ENCODE measurements at places on chromosomes 12 and 14.

- no peak for DNase-seq
Measured at GRCh38 chr12:80472236-80472635, 28.2 kb downstream of the PTPRQ start.

GRCh38 chr12:114974826-114975639 lies 291.1 kb upstream of the TBX3 start:
- no peak for DNase-seq

GRCh38 chr12:15544589-15544988 lies 222.3 kb downstream of the PTPRO start:
- DNase-seq, result no peak

DNA sequence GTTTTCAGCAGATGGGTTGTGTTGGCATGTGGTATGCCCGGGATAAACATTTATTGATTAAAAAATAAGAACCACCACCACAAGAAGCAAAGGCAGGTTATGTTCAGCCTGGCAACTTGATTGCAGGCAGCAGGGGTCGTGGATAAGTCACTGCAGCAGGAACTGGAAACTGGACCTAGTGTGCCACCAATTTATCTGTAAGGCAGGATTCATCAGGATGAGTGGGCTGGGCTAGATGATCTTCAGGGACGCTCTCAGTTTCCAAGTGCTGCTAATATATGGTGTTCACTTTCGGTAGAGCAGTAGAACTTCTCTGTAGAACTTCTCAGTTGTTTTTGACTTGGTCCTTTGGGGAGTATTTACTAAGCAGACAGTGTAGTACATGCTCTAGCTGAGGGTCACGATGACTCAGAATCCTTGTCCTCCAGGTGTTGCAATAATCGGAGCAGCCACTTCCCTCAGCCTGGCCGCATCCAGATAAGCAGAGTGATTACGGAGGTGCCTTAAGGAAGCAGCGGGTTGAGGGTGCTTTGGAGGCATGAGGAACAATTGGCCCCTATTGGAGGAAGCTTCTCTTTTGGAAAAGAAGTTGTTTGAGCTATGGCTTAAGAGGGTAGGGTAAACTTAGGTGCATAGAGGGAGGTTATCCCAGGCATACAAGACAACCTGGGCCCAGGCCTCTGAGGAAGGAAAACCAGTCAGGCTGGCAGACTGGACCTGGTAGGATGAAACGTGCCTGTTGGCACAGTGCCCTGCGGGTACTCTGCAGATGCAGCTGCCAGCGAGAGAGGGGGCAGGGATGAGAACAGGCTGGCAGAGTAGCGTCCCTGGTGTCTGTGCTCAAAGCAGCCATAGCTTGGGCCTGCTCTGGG lies 104.0 kb downstream of the GPR135 start:
- no peak for DNase-seq

DNA sequence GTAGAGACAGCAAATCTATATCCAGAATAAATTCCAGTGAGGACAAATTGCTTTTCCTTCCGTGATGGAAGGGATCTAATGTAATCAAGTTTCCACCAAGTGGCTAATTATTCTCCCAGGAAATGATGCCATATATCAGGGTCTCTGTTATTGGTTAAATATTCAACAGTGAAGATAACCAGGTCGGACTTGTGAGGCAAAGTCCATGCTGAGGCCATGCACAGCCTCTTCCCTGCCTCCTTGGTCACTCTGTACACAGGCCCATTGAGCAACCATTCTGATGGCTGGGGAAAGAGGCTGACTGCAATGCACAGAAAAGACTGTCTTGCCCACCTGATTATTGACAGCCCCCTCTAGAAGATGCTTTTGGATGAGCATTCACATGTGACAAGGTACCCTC lies 90.1 kb downstream of the TNFAIP2 start:
- no peak for DNase-seq

DNA sequence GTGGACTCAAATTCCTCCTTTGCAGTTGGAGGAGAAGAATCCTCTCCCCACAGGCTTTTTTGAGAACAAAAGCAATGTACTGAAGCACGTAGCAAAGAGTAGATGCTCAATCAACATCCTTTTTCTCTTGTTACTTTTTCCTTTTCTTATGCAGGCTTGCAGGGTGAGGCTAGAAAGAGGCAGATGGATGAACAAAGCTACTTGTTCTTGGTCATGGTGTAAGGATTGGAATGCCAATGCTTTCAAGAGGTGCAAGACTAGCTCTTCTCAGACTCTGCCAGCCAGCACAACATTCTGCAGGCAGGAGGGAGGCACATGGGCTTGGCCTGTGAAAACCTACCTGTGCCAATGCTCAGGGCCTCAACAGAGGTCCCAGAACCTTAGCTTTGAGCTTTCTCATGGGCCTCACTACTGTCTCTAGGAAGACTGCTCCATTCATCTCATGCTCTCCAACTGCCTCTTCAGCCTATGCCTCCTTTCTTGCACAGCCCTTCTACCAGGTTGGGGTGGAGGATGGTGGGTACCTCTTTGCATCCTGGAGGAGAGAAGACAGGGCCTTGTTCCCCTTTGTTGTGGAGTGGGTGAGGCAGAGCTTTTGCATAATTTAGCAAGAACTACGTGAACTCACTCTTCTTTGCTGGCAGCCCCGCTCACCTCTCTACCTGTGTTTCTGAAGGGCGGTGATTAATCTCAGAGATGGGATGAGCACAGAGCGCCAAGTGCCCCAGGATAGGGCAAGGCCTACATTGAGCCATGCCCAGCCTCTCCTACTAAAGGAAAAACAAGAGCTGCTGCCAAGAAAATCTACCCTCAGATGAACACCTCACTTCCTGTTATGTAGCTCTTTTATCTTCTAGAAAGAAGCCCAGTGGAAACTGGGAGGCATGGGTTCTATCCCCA lies 1119.7 kb downstream of the VRK1 start:
- DNase-seq, result no peak

DNA sequence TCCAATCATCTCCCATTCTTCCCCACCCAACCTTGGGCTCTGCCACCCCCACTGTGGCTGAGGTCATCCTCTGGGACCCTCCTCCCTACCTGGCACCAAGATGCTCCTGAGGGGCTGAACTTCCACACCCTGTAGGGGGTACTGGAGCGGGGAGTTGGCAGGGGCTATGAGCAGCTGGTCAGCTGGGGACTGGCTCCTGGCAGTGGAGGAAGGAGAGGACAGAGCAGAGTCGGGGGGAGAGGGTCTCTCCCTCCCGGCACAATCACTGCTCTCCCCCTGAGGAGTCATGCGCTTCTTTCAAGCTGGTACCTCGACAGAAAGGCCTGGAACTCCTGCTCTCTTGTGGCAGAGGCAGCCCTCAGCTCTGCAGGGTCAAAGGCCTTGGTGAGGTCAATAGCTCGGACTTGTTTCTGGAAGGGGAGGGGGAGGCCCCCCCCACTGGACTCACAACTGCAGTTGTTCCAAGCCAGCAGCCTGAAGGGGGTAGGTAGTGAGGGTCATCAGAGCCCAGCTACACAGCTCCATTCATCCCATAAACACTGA lies 2.0 kb downstream of the B4GALNT1 start:
- DNase-seq, result no peak

- DNase-seq, result peak; percentile 78
Measured at GRCh38 chr14:104373055-104373854, 206.3 kb upstream of the C14orf180 start.

GRCh38 chr12:110636516-110636915 lies 22.6 kb downstream of the TCTN1 start:
- DNase-seq, result no peak

GRCh38 chr12:60465060-60465459 lies 869.2 kb downstream of the SLC16A7 start:
- no peak for DNase-seq

DNA sequence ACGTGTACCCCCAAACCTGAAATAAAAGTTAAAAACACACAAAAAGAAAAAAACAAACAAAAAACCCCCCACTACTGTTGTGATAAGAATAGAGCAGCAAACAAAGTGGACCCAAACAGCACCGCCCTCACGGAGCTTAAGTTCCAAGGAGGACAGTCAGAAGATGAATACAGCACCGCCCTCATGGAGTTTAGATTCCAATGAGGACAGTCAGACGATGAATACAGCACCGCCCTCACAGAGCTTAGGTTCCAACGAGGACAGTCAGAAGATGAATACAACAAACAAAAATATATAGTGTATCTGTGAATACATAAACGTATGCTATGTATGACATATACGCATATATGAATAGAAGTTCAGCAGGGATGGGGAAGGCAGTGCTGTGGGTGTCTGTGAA lies 353.8 kb downstream of the GLT1D1 start:
- no peak for DNase-seq

GRCh38 chr12:46831335-46832129 lies 5.7 kb upstream of the SLC38A4 start:
- no peak for DNase-seq

GRCh38 chr14:52078095-52078531 lies 9.3 kb upstream of the NID2 start:
- no peak for DNase-seq

GRCh38 chr14:92916201-92916600 lies 6.7 kb upstream of the CHGA start:
- DNase-seq, result no peak

DNA sequence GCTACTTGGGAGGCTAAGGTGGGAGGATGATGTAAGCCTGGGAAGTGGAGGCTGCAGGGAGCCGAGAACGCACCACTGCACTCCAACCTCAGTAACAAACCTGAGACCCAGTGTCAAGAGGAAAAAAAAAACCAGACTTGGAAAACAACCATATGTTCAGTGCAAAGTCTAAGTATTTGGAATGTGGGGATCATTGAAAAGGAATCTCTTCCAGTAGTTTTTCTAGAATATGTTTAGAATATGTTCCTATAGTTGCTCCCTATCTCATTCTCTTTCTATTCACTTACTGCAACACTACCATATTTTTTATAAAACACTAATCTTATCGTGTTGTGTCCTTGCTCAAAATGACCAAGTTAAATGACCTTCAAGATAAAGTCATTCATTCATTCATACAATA lies 423.5 kb upstream of the SOX5 start:
- DNase-seq, result no peak

- no peak for DNase-seq
Measured at GRCh38 chr12:132063491-132063890, 80.6 kb downstream of the DDX51 start.

GRCh38 chr12:120231316-120232011 lies 30.6 kb upstream of the RPLP0 start:
- no peak for DNase-seq

DNA sequence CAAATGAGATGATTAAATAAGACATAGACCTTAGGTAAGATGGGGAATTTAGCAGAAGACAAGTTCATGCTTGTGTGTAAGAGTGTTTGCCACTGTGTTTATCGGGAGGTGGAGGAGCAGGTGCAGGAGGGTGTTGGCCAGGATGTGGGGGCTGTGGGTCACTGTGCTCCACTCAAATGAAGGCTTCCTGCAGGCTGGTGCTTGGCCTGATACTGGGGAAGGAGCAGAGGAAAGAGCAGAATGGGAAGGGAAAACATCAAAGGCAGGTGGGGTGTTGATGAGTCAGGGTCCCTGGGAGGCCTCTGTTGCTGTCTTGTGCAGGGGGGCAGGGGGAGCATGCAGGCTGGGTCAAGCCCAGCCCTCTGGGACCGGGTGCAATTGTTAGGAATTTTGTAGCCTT lies 126.5 kb downstream of the TSPAN9 start:
- DNase-seq, result no peak

DNA sequence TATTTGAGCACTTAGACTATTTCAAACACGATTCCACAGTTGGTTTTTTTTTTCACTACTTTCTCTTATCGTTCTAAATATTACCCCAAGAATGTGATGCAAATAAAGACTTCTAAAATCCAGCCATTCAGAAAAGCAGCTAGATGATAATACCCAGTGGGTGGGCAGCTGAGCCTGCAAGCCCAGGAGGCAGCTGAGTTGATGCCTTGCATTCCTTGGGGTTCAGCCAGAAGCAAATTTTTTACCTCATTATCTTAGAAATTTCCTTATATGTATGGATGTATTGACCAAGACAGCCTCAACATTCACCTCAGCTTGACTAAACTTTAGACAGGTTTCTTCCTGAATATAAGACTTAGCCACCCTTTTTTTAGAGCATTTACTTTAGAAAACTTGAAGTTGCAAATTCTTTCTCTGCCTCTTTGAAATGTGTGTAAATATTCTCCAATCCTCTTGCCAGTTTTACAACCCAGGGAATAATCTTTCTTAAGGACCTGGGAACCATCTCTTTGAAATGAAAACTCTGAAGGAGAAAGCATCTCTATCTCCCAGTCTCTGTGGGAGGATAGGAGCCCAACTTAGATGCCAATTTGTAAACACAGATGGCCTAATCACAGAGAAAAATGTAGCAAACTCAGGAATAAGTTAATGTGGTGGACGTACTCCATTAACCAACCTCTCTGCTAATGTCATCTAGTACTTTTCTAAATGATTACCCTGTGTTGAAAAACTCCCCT lies 52.2 kb upstream of the ANP32D start:
- DNase-seq, result no peak

GRCh38 chr12:1947081-1947480 lies 28.6 kb upstream of the CACNA2D4 start:
- no peak for DNase-seq

- DNase-seq, result no peak
Measured at GRCh38 chr12:15664491-15664890, 124.7 kb downstream of the EPS8 start.

GRCh38 chr12:93009533-93009932 lies 80.4 kb upstream of the EEA1 start:
- no peak for DNase-seq

All from NCI-H748 treated with DMSO at 0.1 percent for 48 hours (cell line).